ENCODE measurements at places on chromosomes 13 and 19.

GRCh38 chr19:39497996-39498797 lies 550 bp upstream of the DLL3 start:
- no peak for DNase-seq

GRCh38 chr13:26831336-26831908 lies 70.8 kb upstream of the GPR12 start:
- no peak for DNase-seq

DNA sequence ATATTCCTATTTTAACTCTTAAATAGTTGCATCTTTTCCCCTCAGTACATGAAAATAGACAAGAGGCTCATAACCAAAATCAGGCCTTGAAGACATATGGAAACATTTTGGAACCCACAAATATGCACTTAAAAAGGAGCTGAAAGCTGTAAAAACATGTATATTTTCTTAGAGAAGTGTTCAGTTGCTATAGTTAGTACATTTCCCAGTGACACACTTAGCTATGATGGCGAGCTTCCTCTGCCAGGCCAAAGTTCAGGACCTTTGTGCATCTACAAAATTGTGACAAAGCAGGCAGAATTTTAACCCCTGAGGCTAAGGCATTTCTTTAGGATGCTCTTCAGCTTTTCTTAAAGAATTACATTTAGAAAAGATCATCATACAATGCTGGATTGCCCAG lies 54.5 kb downstream of the RCBTB2 start:
- no peak for DNase-seq

- DNase-seq = no peak
Measured at GRCh38 chr19:11769995-11770394, 3.2 kb downstream of the ZNF441 start.

DNA sequence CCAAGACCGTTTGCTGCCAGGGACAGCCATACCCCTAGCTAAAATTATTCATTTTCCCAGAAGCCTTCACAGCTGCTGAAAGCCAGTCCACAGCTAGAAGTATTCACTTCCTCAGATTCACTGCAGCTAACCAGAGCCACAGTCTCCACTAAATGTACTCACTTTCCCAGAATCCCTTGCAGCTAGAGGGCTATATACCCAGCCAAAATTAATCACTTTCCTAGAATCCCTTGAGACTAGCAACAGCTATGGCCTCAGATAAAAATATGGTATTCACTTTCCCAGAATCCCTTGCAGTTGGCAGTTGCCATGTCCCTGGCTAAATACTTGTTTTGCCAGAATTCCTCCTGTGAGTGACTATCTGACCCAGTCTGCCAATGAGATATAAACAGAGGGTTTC lies 13.8 kb upstream of the MEIS3 start:
- DNase-seq = no peak

- no peak for DNase-seq
Measured at GRCh38 chr13:111914241-111915103, 152.5 kb upstream of the SOX1 start.

DNA sequence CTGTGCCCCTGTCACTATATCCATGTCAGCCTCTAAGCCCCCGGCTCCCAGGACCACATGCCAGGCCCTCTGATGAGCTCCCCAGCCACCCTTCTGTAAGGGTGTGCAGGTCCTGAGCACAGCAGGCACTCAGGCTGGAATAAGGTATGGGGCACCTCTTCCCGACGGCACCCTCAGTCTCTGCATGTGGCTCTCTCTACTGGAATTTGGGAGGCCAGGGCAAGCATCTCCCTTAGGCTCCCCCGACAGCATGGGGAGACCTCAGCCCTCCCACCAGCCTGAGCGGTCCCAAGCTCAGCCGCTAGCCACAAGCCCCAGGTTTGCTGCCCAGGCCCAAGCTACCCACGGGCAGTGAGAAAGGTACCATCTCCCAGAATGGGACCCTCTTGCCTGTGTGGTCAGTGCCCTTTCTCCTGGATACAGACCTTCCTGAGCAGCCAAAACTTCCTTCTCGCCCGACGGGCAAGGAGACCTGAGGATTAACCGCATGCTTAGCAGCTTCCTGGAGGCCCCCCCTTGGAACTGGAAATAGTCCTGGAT lies 22.5 kb upstream of the C19orf12 start:
- no peak for DNase-seq

- peak; percentile 5 for DNase-seq
Measured at GRCh38 chr19:40717880-40718773, 1.2 kb downstream of the ITPKC start.

DNA sequence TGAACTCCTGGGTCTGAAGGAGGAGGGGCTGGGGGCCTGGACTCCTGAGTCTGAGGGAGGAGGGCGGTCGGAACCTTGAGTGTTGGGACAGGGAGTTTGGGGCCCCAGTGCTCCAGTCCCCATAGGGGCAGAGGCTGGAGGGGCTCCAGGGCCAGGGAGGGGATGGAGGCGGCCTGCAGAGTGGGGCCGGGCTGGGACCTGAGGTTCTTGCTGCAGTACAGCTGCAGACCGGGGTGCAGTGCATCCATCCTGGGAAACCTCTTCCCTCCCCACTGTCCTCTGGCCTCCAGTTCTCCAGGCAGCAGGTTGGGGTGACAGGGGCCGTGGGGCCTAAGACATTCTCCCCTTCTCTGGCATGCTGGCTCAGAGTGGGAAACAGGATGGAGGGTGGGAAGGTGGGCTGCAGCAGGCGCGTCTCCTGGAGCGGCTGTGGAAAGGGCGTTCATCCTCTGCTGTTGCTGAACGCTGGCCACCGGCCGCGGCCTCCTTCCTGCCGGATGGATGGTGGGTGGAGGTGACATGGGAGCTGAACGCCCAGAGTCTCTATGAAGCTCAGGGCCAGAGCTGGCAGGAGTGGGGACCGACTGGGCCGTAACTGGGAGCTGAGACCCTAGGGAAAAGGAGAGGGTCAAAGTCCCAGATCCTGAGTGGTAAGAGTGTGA lies 1.6 kb downstream of the BRSK1 start:
- DNase-seq = no peak

- DNase-seq = peak; percentile 45
Measured at GRCh38 chr19:6765738-6766356, 1.4 kb downstream of the SH2D3A start.

Measured in CD4-positive, alpha-beta T cell treated with Interleukin-10 for 1 hour (primary cell).